NCI-H2107 (cell line): ENCODE measurements at places on chromosomes 1 and 21.

- no peak for DNase-seq
These were observed 2.5 kb upstream of the DHRS3 start for GRCh38 chr1:12620488-12620865.

DNA sequence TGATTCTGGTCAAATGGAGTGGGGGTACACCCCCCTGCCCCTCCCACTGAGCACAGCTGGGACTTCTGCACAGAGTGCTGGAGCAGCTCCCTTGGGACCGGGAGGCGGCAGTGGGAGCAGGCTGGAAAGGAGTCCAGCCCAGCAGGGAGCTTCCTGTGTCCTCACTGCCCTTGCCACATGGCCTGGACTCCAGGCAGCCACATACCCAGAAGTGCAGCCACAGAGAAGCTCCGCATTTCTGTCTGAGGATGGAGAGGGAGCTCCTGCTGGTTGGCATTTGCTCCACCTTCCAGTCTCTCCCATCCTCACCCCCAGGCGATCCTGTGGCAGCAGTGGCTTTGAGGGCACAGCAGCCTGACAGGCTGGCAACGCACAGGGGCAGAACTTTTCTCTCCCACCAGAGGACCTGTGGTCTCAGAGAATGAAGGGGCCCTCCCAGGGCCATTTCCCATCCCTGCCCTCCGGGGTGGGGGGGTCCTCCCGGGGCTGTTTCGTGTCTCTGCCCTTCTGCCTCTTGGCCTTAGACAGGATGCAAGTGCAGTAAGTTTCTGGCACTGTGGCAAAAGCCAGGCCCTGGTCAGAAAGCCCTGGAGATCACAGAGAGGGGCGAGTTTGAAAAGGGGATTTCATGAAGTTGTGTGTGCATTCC is 103.6 kb upstream of the COL6A1 start:
- no peak for DNase-seq

- DNase-seq, result no peak
These were observed 558.2 kb upstream of the PRMT6 start for GRCh38 chr1:106498238-106498637.

DNA sequence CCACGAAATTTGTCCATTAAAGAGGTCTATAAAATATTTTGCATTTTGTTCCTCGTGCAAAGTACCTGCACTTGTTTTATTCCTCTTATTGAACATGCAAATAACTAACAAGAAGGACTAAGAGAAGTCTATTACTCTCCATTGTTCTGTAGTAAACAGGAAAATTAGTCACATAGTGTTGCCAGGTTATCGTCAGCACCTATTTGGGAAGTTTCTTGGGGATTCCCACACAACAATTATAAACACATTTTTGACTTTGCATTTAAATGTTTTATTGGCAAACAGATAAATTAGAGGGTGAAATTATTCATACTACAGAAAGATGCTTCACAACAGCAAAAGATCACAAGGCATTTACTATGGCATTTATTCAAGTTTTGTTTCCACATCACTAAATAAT is 174.5 kb downstream of the ZC3H11B start:
- DNase-seq, result no peak

GRCh38 chr1:177423090-177423489 is 252.3 kb downstream of the BRINP2 start:
- no peak for DNase-seq

DNA sequence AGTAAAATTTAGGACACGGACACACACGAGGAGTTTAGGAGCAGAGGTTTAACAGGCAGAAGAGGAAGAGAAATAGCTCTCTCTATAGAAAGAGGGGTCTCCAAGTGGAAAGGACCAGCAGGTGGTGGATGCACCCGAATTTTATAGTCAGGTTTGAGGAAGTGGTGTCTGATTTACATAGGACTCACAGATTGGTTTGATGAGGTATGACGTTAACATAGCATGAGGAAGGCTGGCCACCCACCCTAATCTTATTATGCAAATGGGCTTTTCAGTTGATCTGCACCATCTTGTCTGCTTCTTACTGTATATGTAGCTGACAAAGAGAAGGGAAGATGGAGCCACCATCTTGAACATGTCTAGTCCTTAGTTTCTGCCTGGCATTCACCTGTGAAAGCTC is 52.5 kb upstream of the RGS2 start:
- DNase-seq, result no peak

DNA sequence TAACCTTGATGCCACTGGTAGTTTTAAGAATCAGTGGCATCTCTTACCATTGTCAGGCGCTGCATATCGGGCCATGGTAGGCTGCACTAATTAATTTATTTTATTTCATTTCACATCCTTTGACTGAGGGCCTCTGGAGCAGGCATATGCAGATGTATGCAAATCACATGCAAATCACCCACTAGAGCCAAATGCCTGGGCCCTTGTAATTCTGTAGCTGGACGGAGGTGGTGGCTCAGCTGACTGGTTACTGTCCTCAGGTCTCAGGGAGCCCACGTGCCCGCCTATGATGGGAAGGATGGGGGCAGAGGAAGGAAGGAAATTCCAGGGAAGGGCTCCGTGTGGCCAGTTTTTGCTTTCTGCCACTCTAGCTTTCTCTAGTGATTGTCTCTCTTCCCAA is 122.7 kb downstream of the IGSF21 start:
- DNase-seq, result no peak

GRCh38 chr1:30911059-30911954 is 2.7 kb upstream of the SDC3 start:
- DNase-seq, result peak; percentile 85

- no peak for DNase-seq
These were observed 2.0 kb downstream of the COL24A1 start for GRCh38 chr1:86154571-86155050.

DNA sequence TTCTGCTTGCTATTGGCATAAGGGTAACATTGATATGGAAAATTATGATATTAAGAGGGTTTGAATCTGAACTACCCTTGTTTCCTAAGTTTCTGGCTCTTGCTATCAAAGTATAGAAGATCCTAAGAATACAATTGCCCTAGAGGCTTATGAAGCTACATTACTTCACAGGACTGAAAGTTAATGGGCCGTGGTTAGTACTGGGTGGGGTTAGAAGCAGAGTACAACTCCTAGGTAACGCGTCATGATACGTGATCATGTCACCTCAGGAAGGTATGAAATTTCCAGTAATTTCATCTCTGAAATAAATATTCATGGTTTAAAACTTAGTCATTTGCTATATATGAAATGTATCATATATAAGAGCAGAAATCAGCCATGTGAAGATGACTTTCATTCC is 743.8 kb upstream of the NEGR1 start:
- no peak for DNase-seq

- DNase-seq, result no peak
These were observed 41.5 kb downstream of the MORN1 start for GRCh38 chr1:2349806-2350205.

GRCh38 chr1:186627019-186627418 is 53.2 kb downstream of the PTGS2 start:
- DNase-seq, result no peak

DNA sequence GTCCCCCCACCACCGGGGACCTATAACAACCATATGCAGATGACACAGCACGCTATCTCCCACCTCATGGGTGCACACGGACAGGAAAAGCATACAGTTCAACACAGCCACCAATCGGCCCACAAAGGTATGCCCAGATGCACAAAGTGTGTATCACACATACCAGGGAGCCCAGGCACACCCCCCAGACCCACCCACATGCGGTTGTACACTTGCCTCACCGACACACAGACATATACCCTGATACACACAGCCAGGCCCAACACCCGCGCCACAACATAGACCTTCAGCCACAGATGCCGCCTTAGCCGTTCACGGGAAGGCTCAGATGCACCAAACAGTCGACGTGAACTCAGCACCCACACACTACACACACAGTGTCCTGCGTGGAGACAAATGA is 5.5 kb downstream of the CROCC start:
- DNase-seq, result no peak

DNA sequence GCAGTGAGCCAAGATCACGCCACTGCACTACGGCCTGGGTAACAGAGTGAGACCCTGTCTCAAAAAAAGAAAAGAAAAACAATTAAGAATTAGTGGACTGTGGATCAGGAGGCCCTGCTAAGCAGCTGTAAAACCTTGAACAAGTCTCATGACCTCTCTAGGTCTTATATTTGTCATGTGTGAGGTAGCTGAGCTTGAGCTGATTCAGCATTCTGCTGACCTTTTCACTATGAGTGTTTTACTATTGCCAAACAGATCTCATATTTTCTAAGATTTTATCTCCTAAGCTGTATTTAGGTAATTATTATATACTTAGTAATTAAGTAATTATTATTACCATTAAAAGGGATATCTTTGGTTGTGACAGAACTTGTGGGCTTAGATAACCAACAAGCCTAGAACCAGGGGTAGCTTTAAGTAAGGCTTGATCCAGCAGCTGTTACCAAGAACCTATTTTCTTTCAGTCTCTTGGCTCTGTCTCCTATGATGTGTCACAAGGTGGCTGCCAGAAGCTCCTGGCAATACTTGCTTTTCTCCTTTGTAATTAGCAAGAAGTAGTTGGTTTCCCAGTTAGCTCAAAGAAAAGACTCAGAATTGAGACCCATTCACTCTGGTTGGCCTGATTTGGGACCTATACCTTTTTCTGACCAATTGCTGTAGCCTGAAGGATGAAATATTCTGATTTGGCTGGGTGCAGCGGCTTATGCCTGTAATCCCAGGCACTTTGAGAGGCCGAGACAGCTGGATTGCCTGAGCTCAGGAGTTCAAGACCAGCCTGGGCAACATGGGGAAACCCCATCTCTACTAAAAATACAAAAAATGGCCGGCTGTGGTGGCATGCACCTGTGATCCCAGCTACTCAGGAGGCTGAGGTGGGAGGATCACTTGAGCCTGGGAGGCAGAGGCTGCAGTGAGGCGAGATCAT is 8.5 kb upstream of the ZC3H12A start:
- no peak for DNase-seq

GRCh38 chr1:24770881-24771280 is 25.6 kb downstream of the CLIC4 start:
- no peak for DNase-seq

DNA sequence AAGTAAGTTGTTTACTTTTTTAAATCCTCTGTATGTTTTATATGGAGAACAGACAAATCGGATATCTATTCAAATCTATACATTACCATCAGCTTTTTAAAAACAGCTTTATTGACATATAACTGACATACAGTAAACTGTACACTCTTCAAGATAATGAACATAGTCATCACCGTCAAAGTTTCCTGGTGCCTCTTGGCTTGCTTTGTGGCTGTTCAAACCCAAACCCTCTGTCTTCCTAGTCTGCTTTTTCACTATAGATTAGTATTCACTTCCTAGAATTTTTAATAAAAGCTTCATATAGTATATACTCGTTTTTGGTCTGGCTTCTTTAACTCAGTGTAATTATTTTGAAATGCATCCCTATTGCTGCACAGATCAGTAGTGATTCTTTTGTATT is 56.4 kb upstream of the TPTE start:
- DNase-seq, result no peak

DNA sequence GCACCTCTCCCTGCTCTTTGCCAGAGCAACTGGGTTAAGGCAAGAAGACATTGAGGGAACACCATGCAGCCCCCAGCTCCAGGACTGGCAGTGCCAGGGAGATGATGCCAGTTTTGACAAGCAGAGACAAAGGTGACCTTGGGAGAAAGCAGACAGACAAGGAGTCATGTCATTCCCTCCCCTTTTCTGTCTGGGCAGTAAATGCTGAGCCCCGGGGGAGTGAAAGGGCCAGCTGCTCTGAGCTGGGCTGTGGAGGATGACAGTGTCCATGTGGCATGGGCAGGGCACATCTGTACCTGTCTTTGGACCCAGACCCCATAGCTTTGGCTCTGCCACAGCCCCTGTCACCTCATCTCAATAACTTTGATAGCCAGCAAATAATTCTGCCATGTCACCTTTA is 24.2 kb downstream of the PLEKHA6 start:
- DNase-seq, result no peak

DNA sequence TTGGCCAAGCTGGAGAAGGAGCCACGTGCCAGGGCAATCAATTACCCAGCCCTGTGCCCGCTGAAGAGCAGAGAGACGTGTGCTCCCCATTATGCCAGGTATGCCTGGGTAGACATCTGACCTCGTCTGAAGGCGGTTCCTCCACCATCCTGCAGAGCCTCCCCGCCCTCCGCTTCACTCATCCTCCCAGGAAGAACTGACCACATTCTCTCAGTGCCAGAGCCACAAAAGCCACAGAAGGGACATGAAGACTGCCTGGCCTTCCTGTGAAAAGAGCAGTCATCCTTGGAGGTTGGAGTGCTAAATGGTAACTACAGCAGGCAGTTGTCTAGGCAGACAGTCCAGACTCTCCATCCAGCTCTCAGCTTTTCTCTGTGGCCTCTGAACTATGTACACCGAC is 12.0 kb downstream of the SYT2 start:
- no peak for DNase-seq

GRCh38 chr21:26449161-26449560 is 123.9 kb downstream of the CYYR1 start:
- no peak for DNase-seq

GRCh38 chr1:167584581-167584980 is 31.0 kb upstream of the CREG1 start:
- no peak for DNase-seq

DNA sequence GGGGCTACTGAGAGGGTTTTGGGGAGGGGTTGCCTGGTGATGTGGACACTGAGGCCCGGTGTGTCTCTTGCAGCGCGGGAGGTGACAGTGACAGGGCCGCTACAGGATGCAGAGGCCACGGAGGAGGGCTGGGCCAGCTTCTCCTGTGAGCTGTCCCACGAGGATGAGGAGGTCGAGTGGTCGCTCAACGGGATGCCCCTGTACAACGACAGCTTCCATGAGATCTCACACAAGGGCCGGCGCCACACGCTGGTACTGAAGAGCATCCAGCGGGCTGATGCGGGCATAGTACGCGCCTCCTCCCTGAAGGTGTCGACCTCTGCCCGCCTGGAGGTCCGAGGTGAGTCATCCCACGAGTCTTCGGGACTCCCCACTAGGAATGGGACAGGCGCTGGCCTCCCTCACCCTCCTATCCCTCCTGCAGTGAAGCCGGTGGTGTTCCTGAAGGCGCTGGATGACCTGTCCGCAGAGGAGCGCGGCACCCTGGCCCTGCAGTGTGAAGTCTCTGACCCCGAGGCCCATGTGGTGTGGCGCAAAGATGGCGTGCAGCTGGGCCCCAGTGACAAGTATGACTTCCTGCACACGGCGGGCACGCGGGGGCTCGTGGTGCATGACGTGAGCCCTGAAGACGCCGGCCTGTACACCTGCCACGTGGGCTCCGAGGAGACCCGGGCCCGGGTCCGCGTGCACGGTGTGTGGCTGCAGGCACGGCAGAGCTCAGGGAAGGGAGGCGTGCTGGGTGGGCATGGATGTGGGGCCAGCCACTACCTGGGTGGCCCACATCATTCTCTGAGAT is 72.5 kb downstream of the OBSCN start:
- no peak for DNase-seq

- DNase-seq, result no peak
These were observed 19.0 kb downstream of the YARS1 start for GRCh38 chr1:32798191-32798590.
